Foreskin melanocyte (primary cell): ENCODE measurements at places on chromosomes 11 and 22.

DNA sequence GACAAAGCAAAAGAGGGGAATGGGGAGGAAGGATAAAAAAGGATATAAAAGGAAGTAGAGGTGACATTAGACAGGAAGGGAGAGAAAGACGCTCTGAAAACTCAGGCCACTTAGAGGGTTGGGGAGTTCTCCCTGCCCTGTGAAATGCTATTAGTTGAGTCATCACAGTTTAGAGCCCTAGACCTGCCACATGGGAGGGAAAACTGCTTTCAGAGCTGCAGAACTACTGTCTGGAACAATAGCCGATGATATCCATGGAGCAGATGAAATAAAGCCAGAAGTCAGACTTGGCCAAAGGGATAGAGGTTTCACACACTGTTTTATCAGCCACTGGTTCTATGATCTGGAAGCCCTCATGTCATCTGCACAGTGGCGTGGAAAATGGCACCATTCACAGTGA, 157.9 kb downstream of the NCAM1 start:
- no peak for DNase-seq

- DNase-seq = no peak
Observed at GRCh38 chr11:44760917-44761550, 34.3 kb downstream of the TSPAN18 start.

GRCh38 chr22:44975427-44976262, 34.2 kb downstream of the PHF21B start:
- peak; percentile 56 for DNase-seq

- no peak for DNase-seq
Observed at GRCh38 chr11:27558401-27558800, 51.8 kb upstream of the LIN7C start.

GRCh38 chr11:27204529-27204928, 158.5 kb downstream of the CCDC34 start:
- no peak for DNase-seq

DNA sequence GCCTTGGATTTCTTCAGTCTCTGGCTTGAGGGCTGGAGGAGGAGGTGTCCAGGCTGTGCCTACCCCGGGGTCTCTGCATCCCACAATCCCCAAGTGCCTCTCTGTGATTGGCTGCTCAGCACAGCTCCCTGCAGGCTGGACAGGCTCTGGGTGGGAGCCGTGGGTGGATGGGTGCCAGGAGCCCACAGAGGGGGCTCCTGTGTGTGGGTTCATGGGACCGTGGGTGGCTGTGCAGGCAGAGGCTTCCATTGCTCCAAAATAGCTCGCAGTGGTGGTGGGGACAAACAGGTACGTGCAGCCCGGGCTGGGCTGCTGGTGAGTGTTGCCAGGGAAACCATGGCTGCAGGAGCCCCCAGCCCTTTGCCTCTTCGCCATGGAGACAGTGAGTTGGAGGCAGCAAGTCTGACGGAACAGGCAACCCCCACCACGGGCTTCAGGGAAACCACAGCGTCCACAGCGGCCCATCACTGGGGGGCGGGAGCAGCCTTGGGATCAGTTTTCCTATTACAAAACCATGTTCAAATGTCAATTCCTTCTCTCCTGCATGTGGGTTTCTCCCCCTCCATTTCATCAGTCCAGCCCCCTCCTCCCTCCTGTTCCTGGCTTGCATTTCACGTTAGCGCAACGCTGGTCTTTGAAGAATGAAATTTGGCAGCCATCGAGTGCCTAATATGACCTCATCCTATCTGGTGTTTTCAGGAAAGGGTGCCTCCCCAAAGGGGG, 155.2 kb downstream of the TRIM29 start:
- no peak for DNase-seq

DNA sequence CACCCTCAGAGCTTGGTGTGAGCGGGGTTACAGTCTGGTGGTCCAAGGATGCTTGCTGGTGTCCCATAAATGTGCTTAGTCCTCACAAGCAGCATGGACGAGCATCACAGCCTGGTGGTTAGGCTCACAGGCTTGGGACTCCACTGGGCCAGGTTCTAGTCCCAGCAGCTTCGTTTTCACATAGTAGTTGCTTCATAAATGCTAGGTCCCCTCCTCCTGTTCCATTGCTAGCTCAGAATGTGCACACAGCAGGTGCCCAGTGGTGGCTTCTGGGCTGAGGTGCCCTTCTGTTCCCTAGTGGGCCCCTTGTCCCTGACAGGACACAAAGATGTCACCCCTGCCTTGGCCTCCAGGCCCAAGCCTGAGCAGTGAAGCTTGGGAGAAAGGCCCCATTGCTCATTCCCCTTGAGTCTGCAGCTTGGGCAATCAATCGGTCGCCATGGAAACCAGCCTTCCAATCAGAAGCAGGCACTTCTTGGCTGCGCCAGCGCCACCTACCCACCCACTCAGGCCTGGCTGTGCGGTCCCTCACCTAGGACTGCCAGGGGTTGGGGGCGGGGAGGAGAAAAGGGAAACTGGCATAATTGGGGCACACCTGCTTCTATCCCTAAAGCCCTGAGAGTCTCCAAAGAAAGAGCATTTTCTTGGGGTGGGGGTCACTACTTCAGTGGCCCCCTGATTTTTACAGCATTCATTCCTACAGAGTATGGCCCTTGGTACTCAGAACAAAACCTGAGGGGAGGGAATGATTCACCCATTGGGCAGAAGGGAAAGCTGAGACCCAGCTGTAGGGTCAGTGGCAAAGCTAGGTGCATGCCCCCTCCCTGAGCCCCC, 48.1 kb downstream of the CYTH4 start:
- no peak for DNase-seq

- no peak for DNase-seq
Observed at GRCh38 chr11:64933213-64933934, 2.3 kb downstream of the GPHA2 start.

DNA sequence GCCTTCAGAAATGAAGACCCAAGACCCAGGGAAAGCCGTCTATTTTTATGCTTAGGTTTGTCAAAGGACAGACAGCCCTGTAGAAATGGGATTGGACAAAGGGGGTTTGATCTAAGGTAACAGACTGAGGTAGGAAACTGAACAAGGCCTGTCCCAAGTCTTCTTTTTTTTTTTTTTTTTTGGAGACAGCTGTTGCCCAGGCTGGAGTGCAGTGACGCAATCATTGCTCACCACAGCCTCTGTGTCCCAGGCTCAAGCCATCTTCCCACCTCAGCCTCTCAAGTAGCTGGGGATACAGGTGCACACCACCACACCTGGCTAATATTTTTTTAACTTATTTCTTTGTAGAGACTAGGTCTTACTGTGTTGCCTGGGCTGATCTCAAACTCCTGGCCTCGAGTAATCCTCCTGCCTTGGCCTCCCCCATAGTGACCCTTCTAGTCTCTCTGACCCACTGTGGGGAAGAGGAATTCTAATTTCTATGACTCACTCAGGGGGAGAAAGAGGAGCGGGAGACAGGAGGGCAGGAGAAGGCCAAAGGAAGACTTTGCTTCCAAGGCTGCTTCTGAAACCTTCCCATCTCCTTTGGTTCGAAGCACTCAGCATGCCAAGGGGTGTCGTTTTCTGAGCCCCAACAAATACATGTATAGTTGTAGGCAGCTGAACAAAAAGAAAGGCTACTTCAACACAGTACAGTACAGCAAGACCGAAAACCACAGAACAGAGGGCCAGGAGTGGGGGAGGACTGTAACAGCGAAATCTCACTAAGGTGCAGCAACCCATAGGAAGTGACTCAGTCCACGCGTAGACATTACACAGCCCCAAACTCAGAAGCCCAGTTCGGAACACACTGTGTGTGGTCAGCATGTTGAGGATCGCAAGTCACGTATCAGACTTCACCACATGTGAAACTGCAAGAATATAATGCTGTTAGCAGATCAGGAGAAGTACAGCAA, 872 bp downstream of the TMA7B start:
- no peak for DNase-seq

GRCh38 chr11:121551463-121551862, 98.7 kb upstream of the SORL1-AS1 start:
- DNase-seq = no peak

DNA sequence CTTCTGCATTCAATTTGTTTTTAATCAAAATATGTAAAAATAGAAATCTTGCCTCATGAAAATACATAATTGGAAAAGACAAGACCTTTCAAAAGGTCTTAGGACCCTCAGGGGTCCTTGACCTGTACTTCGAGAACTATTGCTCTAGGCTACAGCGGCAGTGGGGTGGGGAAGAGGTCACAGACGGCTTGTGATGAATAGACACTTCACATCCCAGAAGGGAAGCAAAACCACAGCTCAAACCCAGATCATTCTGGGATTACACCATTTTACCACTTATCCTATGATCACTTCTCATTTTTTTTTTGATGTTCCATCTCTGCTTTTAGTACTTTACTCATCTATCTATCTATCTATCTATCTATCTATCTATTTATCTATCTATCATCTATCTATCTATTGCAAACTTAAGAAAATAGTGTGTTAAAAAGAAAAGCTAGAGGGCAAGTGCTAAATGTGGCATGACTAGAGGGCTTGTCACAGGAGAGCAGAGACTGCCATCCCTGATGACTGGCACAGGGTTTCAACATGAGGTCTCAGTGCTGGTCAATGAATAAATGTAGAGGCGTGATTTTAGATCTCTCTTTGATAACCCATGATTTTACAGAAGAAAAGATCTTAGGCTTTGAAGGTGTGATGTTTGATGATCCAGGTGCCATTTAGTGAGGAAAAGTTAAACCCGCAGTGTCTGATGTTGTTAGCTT, 37.1 kb downstream of the RNF141 start:
- peak; percentile 63 for DNase-seq

DNA sequence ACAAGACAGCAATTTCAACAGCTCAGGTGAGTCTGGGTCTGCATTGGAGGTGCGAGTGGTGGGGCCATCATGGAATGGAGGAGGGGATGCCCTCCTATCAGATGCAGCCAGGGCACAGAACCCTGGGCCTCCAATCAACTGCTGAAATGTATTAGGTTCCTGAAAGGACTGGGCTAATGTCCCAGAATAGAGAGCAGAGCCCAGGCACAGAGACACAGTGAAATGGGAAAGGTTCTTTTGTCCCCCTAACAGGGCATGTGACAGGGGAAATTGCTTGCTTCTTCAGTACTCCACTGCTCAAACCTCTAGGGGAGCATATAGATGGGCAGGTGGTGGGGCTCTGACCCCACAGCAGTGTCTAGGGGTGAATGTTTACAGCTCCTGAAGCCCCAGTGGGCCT, 87.3 kb upstream of the CLPB start:
- DNase-seq = no peak
